ENCODE measurements at places on chromosomes 3 and 15.

DNA sequence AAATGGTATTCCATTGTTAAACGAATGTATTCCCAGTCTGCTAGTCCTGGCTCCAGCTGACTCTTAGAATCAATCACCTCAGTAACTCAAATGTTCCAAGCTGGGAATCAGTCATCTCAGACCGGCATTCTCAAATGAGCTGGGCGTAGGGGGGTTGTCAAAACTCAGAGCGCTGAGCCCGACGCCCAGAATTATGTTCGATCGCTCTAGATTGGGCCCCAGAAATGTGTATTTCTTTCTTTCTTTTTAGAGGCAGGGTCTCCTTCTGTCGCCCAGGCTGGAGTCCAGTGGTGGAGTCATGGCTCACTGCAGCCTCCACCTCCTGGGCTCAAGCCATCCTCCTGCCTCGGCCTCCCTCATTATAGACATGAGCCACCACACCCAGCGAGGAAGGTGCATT, 99.3 kb upstream of the IGF1R start:
- no peak for DNase-seq

DNA sequence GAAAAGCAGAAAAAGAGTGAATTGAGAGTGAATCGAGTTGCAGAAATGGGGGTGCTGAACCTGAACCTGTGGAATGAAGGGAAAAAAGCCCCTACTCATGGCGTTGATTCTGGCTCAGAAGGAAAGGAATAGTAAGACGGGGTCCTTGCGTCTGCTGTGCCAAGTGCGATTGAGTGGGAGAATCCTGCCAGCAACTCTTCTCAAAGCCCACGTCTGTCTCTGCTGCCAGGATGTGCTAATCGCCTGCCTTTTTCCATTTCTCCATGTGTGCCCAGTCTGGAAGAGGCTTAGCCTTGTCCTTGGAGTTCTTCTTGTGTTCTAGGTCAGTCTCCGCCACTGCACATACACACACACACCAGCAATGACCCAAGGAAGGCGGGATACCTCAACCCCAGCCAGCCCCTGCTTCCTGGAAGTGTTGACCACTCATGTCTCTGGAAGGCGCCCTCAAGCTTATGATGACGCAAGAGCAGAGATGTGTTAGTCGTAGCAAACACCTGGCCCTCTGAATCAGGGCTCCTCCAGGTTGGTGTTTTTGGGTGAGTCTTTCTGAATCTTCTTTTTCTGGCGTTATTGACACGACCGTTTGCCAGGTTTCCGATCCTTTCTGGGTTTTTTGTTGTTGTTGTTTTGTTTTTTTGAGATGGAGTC, 262.4 kb upstream of the PROK2 start:
- DNase-seq = no peak

DNA sequence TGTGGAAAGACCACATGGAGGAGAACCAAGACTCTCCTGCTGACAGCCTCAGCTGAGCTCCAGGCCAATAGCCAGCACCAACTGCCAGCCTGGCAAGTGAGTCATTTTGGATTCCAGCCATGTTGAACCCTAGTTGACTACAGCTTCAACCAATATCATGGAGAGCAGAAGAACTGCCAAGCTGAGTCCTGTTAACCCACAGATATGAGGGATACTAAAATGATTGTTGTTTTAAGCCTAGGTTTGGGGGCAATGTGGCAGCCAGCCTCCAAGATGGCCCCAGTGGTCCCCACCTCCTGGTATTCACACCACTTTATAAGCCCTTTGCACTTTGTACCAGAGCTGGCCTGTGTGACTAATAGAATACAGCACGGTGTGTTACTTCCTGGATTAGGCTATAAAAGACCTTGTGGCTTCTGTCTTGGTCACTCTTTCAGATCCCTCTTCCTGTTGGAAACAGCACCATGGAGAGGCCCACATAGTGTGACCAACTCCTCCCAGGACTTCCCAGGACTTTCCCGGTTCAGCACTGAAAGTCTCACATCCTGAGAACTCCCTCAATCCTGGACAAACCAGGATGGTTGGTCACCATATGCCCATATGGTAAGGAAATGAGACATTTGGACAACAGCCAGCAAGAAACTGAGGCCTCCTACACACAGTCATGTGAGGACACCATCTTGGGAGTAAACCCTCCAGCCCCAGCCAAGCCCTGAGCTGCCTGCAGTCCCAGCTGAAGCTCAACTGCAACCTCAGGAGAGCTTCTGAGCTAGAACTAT, 32.4 kb upstream of the CDV3 start:
- DNase-seq = no peak

DNA sequence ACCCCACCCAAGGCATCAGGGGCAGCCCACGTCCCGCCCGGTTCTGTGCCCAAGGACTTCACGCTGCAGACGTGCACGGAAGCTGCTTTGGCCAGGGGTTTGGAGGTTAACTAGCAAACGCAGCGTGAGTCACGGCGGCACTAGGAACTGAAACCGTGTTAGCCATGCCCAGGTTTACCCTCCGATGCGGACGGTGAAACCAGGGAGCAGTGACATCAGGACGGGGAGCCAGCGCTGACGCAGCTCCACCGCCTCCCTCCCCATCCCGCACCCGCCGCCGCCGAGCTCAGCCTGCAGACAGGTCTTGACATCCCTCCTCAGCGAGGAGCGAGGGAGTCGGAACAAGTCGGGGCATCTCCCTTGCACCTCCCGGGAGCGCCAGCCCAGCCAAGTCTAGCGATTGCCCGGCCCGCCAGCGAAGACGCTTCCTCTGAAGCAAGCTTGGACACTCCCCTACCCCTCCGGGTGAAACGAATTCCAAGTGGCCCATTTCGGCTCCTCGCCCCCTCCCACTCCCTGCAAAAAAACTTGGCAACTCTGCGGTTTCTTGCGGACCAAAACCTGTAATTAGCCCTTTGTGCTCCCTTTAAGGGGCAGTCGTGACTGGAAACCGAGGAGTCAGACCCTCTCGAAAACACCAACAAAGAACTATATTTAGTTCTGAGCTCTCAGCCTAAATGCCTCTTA, 1.4 kb upstream of the RAP2B start:
- DNase-seq = peak; percentile 51

DNA sequence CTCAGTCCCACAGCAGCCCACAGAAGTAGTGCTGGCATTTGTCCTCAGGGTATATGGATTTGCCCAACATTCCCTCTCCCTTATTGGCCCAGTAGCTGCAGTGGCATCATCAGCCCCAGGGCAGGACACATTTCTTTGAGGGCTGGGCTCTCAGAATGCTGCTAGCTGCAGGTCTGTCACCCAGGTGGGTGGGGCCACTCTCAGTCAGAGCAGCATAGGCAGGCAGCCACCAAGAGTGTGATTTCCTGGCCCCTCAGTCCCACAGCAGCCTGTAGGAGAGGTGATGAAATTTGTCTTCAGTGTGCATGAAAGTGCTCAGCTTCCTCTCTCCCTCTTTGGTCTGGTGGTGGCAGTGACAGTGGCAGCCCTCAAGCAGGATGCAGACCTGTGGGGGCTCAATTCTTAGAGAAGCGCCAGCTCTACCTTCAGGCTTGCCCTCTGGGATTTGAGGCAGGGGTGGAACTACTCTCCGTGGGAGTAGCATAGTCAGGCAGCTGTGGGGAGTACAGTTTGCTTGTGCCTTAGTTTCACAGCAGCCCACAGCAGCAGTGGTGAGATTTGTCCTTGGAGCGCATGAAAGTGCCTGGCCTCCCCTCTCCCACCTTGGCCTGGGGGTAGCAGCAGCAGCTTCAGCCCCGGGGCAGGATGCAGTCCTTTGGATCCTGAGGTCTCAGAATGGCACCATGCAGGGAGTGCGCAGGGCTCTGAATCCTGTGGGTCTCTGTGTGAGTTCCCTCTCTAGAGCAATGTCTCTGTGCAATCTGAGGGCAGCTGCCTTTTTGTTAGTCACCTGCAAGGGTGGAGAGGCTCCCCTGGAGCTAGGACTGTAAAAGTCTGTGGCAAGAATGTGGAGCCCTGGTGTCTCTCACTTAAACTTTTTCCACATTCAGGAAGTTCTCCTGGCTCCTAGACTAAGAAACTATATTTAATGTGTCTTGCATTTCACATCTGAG, 1229.1 kb downstream of the ROBO2 start:
- no peak for DNase-seq

GRCh38 chr3:181009225-181009624, 19.7 kb upstream of the DNAJC19 start:
- DNase-seq = no peak

DNA sequence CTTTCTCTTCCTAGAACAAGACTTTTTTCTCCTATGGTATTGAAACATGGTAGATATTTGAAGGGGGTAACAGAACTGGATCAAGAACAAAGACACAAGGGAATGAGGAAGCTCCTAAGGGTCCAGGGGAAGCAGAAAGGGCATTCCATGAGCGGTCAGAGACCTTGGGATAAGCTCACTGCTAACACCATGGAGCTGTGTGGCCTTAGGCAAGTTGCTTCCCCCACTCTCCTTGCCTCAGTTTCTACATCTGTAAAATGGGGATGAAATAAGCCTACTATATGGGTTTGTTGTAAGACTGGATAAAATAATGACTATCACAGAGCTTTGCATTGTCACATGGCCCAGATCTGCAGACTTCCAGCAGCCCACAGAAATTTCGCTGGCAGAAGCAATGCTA, 139.8 kb downstream of the OPA1 start:
- DNase-seq = no peak

DNA sequence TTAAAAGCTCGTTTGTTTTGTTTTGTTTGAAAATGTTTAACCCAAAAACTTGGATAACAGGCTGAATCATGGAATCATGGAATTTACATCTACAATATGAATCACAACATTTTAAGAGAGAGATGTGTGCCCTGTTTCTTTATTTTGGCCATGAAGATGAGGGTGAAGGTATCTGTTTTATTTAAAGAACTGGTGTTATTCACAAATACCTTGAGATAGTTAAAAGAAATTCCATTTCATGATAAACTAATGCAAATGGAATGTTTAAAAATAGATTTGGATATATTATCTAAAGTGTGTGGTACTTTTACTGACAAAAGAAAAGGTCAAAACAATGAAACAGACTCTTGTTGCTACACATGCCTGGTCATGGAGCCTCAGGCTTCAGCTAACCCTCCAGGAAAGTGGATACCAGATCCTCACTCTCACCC, 486.0 kb upstream of the CFAP20DC start:
- DNase-seq = no peak

- no peak for DNase-seq
These were observed 57.4 kb downstream of the SEMA3G start for GRCh38 chr3:52387481-52387880.

GRCh38 chr15:67839499-67839928, 331 bp downstream of the RNU6-1 start:
- no peak for DNase-seq

- DNase-seq = no peak
These were observed 12.4 kb upstream of the HHLA2 start for GRCh38 chr3:108283989-108284388.

DNA sequence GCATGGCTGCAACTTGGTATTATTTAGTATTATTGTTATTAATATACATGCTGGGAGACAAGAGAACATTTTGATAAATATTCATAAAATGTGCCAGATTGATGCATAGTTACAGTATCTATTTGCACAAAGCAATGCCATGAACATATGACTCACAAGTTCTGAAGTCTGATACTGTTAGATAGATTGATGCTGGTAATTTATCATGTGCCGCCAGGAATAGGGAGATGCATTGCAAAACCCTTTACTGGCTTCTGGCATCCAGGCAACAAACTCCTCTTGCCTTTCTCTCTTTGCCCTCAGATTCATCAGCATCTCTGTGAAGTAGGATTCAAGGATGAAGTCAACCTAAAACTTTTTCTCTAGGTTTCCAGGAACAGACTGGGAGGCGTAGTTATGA, 41.0 kb upstream of the SLC25A26 start:
- no peak for DNase-seq

- DNase-seq = no peak
These were observed 7.5 kb downstream of the PLIN1 start for GRCh38 chr15:89671687-89672086.

GRCh38 chr15:30928076-30928475, 24.4 kb downstream of the FAN1 start:
- no peak for DNase-seq

- peak; percentile 25 for DNase-seq
These were observed 37.7 kb upstream of the LCTL start for GRCh38 chr15:66603301-66604179.

GRCh38 chr3:27978440-27978839, 256.3 kb upstream of the EOMES start:
- no peak for DNase-seq

DNA sequence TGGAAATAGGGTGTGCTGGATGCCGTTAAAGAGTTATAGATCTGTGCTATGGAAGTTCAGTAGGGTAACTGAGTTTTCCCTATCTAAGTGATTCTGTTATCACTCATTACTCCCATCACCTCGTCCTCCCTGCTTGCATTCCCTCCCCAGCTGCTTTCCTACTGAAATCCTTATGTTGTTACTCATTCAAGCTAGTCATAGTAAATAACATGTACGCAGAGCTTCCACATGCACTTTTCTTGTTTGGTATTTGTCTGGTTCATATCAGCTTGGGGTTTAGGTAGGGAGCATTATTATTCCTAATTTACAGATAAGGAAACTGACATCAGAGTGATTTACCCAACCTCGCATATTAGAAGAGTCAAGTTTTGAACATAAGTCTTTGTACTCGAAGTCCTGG, 135.1 kb downstream of the HCN4 start:
- DNase-seq = no peak

DNA sequence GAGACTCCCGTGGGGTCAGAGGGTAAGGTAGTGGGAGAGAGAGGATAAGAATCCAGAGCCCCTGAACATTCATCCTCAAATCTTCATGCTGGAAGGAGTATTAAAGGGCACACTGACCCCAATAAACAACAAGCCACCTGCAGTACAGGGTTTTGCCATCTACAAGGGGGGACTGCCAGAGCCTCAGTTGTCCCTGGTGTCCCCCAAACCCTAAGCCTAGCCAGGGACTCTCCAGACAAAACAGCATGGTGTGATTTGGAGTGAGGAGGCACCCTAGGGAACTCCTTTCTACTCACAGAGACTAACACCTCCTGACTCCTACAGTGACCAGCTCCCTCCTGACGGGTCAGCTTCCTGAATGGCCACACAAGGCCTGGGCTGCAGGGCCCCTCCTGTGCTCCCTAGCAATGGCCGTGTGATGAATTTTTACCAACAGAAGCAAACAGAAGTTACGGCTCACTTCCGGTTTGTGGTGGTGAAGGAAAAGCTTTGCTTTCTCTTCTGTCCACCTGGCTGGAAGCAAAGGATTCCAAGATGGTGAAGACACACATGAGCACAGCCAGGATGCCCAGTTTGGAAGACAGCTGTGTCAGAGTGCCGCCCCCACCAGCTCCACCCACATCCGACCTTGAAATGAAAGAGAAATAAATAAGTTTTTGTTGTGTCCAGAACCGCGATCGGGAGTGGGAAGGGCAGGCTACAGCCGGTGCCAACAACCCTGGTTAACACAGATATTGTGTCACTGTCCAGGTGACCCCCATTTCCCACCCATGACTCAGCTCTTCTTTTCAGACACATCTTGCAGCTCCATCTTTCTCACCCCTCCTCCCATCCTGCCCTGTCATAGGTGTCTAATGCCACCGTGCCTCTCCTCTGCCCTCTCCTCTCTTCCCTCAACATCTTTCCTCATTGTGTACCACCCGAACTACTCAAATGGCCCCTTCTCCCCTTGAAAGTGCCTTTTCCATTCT, 69.6 kb upstream of the ATP13A3 start:
- DNase-seq = no peak
